ENCODE measurements at places on chromosomes 11 and 22.

- DNase-seq = no peak
Measured at GRCh38 chr11:97888641-97889040, 1132.1 kb upstream of the CNTN5 start.

- DNase-seq = no peak
Measured at GRCh38 chr11:92962446-92962845, 7.0 kb upstream of the MTNR1B start.

- DNase-seq = no peak
Measured at GRCh38 chr22:27952779-27953178, 33.7 kb upstream of the PITPNB start.

- DNase-seq = no peak
Measured at GRCh38 chr11:70057080-70057479, 21.0 kb upstream of the ANO1 start.

DNA sequence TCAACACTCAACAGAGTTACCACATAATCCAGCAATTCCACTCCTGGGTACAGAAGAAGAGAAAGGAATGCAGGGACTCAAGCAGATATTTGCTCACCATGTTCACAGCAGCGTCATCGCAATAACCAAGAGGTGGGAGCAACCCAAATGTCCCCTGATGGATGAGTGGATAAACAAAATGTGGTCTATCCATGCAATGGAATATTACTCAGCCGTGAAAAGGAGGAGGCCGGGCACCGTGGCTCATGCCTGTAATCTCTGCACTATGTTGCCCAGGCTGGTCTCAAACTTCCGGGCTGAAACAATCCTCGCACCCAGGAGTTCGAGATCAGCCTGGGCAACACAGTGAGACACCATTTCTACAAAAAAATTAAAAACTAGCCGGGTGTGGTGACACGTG lies 131.7 kb downstream of the CTTN start:
- no peak for DNase-seq
